ENCODE measurements at places on chromosomes 1 and 21.
A peak's percentile ranks its signal among the peaks of the same experiment; 100 is the strongest.

DNA sequence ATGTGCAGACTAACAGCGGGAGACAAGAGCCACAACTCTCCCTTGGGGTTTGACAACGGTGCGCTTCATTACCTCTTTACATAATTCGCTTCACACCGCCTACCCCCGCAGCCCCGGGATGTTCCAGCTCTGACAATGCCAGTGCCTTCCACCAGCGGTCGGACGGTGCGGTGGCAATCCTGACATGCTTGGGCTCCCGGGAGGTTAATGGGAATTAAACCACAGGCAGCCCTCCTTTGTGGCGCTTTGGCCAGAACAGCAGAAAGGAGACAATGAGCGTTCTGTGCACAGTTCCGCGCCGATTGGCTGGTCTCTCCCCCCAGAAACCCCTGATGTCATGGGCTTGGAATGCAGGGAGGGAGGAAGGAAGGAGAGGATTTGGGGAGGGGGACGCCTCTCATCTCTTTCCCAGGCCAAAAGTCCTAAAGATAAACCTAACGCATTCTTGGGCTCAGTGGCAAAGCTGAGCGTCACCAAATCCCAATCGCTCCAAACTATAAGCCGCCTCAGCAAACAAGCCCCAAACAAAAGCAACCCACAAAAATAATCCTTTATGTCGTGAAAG, 1.3 kb downstream of the CNN3 start:
- DNase-seq: no peak
- peak overlapping the region; percentile 39 for H3K4me3 ChIP-seq
- H3K27me3 ChIP-seq: no peaks in the 10 kb centered on the region
- H3K36me3 ChIP-seq: no peaks in the 10 kb centered on the region
- H3K4me1 ChIP-seq: no peaks in the 10 kb centered on the region

DNA sequence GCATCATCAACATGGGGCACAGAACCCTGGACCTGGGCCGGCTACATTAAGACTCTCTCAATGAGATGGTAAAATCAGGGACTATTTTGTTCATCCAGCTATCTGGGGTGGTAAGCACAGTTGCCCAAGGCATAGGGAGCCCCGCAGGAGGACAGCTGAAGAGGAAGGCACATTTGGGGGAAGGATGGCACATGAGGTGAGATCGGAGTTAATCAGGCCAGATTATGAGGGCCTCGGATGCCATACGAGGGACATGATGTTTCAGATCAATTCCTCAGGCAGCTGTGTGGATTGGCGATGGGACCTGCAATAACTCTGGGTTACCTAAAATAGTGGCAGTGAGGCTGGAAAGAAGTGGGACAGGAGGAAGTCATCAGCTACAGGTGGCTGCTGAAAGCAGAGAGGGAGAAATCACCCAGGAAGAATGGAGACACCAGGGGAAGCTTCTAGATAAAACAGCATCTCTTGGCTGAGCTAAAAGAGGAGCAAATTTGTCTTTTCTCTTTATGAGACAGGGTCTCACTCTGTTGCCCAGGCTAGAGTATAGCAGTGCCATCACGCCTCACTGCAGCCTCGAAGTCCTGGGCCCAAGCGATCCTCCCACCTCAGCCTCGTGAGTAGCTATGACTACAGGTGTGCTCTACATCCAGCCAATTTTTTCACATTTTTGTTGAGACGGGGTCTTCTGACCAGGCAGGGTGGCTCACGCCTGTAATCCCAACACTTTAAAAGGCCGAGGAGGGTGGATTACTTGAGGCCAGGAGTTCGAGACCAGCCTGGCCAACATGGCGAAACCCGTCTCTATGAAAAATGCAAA, 21.1 kb downstream of the TOMM20 start:
- no peak for DNase-seq
- peaks cover 17% of the 10 kb centered on the region for H3K4me1 ChIP-seq
- H3K36me3 ChIP-seq: peaks cover 21% of the 10 kb centered on the region
- no peak overlapping the region for H3K27ac ChIP-seq
- H3K4me3 ChIP-seq: no peak overlapping the region

GRCh38 chr1:42756956-42757891, 9.6 kb downstream of the P3H1 start:
- H3K27me3 ChIP-seq: no peaks in the 10 kb centered on the region
- no peaks in the 10 kb centered on the region for H3K4me1 ChIP-seq
- H3K4me3 ChIP-seq: no peak overlapping the region
- H3K27ac ChIP-seq: no peak overlapping the region
- peaks cover 11% of the 10 kb centered on the region for H3K36me3 ChIP-seq

DNA sequence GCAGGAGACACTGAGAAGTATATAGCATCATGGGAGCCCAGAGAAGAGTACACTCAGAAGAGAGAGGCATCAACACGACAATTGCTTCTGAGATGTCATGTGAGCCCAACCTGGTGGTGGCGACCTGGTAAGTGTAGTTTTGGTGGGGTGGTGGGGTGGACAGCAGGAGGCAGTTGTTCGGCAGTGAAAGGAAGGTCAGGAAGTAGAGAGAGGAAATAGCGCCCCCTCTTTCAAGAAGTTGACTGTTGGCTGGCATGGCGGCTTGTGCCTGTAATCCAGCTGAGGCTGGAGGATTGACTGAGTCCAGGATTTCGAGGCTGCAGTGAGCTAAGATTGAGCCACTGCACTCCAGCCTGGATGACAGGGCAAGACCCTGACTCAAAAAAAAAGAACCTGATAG, 12.6 kb downstream of the RSPO1 start:
- H3K27ac ChIP-seq: no peak overlapping the region
- no peak overlapping the region for H3K4me3 ChIP-seq
- no peaks in the 10 kb centered on the region for H3K36me3 ChIP-seq
- H3K27me3 ChIP-seq: no peaks in the 10 kb centered on the region

DNA sequence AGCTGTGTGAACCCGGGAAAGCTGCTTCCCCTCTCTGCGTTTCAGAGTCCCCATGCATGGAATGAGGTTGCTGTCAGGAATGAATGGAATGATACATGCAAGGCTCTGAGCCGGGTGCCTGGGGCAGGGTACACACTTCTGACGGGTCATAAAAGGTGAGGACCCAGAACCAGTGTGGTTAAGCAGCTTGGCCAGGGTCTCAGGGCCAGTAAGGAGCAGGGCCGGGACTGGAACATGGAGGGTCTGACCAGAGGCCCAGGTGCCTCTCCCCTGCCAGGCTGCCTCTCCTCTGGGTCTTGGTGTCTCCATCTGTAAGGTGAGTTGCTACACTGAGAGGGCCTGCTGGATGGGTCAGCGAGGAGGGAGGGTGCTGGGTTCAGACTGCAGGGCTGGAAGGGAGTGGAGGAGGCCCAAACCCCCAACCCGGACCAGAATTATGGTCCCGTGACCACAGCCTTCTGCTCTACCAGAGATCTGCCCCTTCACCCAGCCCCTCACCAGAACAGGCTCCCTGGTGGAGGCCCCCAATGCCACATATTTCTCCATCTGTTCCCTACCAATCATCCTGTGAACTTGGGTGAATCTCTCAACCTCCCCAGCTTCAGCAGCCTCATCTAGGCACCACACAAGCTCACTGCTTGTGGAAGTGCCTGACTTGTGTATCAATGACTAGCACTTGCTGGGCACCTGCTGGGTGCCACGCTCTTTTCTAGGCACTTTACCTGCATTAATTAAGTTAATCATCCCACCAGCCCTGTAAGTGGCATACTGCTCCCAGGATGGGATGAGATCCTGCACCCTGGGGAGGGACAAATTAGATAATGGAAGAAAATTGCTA, 16.2 kb upstream of the LRP8 start:
- H3K27me3 ChIP-seq: no peaks in the 10 kb centered on the region
- H3K27ac ChIP-seq: no peak overlapping the region
- no peaks in the 10 kb centered on the region for H3K4me1 ChIP-seq
- DNase-seq: no peak
- H3K4me3 ChIP-seq: no peak overlapping the region
- H3K36me3 ChIP-seq: no peaks in the 10 kb centered on the region

DNA sequence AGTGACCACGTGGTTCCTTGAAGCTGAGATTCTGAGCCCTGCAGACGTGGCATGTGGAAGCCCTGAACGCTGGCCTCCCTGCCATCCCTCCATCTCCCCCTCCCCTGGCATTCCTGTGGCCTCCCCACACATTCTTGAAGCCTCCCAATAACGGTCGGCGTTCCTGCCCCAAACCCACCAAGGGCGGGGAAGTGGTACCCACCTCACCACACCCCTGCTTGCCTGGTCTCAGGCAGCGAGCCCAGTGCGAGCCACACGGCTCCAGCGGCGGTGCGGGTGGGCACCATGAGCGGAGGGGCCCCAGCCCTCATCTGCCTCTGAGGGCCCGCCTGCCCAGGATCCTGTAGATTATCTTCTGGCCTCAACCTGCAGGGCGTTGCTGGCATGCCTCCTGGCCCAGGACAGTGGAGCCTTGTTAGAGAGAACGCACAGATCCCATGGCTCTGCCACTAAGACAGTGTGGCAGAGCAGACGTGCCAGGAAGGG, 20.6 kb upstream of the PRELP start:
- no peak overlapping the region for H3K4me3 ChIP-seq
- no peak overlapping the region for H3K27ac ChIP-seq
- no peaks in the 10 kb centered on the region for H3K4me1 ChIP-seq
- no peaks in the 10 kb centered on the region for H3K36me3 ChIP-seq
- DNase-seq: no peak

DNA sequence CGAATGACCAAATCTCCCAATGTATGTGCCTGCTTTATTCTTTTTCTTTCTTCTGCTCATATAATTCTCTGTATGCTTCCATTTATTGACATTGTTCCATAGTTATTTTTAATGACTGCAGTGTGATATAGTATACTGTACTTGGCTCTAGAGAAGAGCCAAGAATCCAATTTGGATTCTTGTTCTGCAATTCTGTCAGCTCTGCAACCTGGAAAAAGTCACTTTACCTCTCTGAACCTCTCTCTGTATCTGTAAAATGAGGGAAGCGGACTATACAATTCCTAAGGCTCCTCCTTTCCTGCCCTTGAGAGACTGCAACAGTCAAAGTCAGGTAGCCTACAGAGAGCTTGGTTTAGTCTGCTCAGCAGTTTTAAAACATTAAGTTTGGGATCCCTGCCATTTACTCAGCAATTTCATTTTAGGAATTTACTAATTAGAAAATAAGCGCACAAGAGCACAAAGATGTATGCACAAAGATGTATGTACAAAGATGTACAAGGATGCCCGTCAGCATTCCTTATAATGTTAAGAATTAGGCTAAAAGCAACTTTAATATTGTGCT, 14.7 kb downstream of the DNAJC16 start:
- H3K27ac ChIP-seq: no peak overlapping the region
- peaks cover 68% of the 10 kb centered on the region for H3K36me3 ChIP-seq
- no peak for DNase-seq

- no peaks in the 10 kb centered on the region for H3K27me3 ChIP-seq
- peak overlapping the region; percentile 48 for H3K4me3 ChIP-seq
- DNase-seq: no peak
- no peaks in the 10 kb centered on the region for H3K36me3 ChIP-seq
These were observed 48.5 kb upstream of the ACOT11 start for GRCh38 chr1:54499360-54500106.

- H3K4me3 ChIP-seq: no peak overlapping the region
- H3K4me1 ChIP-seq: peaks cover 6% of the 10 kb centered on the region
- no peaks in the 10 kb centered on the region for H3K36me3 ChIP-seq
- no peaks in the 10 kb centered on the region for H3K27me3 ChIP-seq
- H3K27ac ChIP-seq: no peak overlapping the region
- peak; percentile 13 for DNase-seq
These were observed 10.7 kb downstream of the MR1 start for GRCh38 chr1:181044449-181044966.

DNA sequence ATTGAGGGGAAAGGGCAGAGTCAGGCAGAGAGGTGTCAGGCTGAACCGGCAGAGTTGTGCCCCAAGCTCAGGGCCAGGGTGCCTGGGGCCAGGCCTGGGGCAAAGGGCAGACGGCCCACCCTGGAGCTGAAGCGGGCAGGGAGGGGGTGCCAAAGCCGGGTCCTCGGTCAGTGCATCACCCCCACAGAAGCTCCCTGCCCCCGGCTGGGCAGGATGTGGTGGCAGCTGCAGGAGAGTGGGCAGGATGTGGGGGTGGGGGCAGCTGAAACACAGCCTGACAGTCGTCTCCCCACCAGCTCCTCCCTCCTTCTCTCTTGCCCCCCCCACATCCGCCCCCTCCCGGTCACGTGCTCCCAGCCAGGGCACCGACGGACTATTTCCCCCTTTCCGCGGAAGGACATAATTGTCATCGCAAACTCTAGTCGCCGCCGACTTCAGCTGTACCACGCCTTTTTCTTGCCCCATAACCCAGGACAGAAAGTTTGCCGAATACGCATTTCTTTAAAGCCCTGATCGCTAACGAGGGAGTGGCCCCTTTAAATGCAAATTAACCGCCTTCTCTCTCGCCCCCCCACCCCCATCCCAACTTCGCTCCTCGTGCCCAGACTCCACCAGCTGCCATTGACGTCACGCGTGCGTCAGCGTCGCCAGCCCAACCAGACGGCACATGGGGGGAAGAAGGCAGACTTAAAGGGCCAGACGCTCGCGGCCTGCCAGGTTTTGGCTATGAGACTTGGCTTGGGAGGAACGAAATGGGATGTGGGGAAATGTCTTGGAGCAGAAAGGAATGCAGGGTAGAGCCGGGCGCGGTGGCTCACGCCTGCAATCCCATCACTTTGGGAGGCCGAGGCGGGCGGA, 4.5 kb upstream of the MEF2D start:
- H3K36me3 ChIP-seq: no peaks in the 10 kb centered on the region
- H3K27ac ChIP-seq: peak overlapping the region; percentile 99
- no peaks in the 10 kb centered on the region for H3K27me3 ChIP-seq
- peak; percentile 95 for DNase-seq

GRCh38 chr1:24609949-24610517, 33.1 kb upstream of the SRRM1 start:
- no peak overlapping the region for H3K27ac ChIP-seq
- DNase-seq: no peak
- H3K27me3 ChIP-seq: no peaks in the 10 kb centered on the region
- H3K36me3 ChIP-seq: no peaks in the 10 kb centered on the region
- no peaks in the 10 kb centered on the region for H3K4me1 ChIP-seq

- no peaks in the 10 kb centered on the region for H3K36me3 ChIP-seq
- H3K27me3 ChIP-seq: no peaks in the 10 kb centered on the region
- H3K4me1 ChIP-seq: no peaks in the 10 kb centered on the region
These were observed 453.6 kb downstream of the LTN1 start for GRCh38 chr21:28538987-28539622.

DNA sequence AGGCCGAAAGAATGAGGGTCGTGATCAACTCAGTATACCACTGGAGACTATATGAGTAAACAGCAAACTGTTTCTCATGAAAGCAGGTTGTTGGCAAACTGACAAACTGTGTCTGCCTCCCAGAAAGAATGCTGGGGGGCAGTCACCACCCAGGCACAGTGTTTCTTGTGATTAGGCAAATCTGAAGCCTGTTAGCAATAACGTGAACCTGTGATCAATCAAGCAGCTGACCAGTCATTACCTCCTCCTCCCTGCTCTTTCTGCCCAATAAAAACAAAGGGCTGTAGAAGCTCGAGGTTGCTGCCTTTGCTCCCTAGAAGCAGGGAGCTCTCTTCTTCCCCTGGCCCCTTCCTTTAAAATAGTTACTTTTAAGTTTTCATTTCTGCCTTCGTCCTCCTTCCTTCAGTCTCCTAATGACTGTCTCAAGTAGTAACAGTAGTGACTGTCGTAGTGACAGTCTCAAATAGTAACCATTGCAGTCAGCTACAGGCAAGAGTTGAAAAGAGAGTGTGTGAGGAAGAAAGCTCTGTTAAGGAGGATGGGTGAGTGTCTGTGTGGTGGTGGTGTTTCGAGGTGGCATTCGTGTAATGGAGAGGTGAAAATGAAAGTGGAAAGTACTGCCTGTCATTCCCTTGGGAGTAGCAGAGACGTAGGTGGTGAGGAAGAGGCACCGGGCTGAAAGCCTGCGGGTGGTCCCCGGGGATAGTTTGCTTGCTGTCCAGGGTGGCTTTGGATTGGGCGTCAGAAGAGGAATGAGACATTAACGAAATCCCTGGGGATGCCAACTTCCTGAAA, 14.5 kb downstream of the HHAT start:
- H3K4me1 ChIP-seq: no peaks in the 10 kb centered on the region
- peak overlapping the region; percentile 24 for H3K4me3 ChIP-seq
- no peak overlapping the region for H3K27ac ChIP-seq
- H3K36me3 ChIP-seq: no peaks in the 10 kb centered on the region
- no peaks in the 10 kb centered on the region for H3K27me3 ChIP-seq
- DNase-seq: no peak

Data from naive thymus-derived CD4-positive, alpha-beta T cell (primary cell).